ENCODE measurements at places on chromosomes 1 and 21.

GRCh38 chr1:226671277-226671676 lies 67.8 kb downstream of the ITPKB start:
- no peak for DNase-seq

DNA sequence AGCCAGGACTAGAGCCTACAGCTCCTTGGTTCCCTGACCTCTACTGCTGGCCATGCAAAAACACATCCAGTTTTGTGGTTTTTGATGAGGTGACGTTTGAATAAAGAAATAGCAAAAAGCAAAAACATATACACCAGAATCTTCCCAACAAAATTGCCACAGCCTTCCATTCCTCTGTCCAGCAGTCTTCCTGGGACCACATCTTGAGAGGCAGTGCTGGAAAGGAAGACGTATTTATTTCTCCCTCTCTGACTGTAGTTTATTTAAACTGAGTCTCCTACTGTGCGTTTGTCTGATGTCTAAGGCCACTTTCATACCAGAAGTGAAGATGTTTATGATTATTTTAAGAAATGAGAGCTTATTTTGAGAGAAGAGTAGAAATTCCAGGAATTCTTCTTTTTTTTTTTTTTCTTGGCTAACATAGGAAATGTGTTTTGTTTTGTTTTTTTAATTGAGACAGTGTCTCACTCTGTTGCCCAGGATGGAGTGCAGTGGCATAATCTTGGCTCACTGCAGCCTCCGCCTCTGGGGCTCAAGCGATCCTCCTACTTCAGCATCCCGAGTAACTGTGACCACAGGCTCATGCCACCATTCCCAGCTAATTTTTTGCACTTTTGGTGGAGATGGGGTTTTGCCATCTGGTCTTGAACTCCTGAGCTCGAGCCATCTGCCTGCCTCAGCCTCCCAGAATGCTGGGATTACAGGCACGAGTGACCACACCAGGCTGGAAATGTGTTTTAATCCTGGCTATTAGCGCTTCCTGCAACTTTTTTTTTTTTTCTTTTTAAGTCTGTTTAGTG lies 118.5 kb downstream of the ITSN1 start:
- no peak for DNase-seq

DNA sequence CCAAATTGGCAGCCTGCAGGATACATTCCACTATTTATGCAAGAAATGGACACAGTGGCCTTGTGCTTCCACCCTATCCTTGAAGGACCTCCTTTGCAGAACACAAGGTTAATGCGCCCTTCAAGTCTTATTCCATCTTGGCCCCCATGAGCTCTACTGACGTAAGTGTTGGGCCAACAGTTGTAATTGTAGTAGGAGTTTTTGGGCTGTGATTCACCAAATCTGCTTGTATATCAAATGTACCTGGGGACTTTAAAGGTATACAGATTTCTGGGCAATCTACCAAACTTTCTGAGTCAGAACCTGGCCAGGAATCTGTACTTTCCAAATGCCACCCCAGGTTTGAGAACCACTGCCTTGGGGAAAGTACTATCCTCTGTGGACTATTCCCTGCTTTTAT lies 100.9 kb upstream of the MARK1 start:
- no peak for DNase-seq

DNA sequence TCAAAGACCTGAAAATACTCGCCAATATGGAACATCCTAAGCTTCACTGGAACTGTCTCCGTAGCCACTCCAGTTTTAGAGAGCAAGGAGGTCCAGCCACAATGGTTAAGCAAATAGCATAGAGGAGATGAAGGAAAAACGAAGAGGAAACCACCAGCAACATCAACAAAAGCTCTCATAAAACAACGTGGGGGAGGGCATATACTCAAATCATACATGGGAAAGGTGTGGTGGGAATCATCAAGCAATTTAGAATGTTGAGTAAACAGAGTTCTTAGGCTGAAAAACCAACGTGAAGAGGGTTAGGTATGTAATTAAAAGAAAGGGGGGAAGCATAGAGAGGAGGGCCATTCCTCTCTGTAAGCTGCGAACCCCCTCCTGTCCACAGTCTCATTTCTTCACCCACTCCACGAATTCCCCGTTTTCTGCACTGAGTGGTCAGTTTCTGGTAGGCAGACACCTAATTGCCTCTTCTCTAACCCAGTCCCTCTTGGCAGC lies 1.0 kb downstream of the TMEM59 start:
- DNase-seq, result no peak

DNA sequence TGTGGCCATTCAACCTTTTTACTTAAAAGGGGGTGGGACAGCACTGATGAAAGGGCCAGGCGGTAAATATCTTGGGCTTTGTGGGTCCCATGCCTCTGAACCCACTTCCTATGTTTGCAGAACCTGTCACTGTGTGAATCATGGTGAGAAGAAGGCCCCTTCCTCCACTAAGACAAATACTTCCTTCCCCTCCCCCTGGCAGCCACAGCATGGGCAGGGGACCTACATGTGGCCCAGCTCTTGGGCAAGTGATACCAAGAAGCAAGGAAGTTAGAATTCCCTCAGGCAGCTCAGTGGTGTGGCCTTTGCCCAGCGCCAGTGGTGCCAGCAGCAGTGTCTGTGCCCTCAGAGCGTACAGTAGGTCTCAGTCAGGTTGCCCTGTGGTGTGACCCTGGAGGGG lies 168.6 kb downstream of the TRIM33 start:
- DNase-seq, result no peak

- no peak for DNase-seq
Observed at GRCh38 chr1:88935522-88936222, 44.3 kb upstream of the GTF2B start.

- no peak for DNase-seq
Observed at GRCh38 chr1:29835406-29835805, 599.1 kb downstream of the PTPRU start.

DNA sequence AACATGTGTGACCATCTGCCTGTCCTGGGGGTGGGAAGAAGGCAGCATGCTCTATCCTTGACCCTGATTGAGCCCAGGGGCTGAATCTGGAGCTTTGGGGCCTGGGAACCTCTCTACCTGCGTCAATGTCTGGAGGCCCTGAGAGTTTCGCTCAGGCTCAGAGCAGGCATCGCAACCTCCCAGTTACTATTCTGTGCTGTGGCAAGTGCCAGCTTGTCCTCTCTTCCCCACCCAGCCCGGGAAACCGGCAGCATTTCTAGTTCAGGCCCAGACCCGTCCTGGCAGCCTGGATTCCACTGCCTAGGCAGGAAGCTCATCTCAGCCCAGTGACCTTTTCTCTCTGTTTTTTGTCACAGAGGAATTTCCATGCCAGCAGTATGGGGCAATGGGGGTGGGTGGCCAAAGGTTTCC lies 10.0 kb upstream of the IRF6 start:
- no peak for DNase-seq

DNA sequence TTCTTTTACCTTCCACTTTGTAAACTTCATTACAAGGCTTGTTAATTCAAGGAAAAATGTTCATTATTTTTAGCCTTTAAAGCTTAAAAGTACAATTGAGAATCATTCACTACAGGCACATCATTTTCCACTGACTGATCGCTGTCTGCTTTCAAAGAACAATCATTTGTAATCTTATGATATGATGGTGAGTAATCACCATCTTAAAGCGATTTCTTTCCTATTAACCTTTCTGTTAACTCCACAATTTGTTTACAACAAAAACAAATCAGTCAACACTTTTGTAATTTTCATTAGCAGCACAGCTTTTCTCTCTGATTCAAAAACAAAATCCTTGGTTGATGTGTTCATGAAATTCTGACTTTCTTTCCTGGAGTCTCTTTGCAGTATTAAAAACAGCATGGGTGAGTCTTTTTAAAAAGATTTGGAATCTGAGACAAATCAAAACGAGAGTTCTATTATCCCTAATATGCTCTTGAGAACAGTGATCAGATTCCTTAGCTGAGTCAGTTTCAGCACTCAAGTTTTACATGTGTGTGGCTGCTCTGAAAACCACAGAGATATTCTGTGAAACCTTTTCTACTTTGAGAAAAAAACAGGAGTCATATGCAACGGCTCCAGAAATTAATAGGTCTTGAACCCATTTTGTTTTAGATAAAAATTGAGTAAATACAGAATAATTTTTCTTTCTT lies 145.8 kb upstream of the TMPRSS15 start:
- DNase-seq, result no peak

DNA sequence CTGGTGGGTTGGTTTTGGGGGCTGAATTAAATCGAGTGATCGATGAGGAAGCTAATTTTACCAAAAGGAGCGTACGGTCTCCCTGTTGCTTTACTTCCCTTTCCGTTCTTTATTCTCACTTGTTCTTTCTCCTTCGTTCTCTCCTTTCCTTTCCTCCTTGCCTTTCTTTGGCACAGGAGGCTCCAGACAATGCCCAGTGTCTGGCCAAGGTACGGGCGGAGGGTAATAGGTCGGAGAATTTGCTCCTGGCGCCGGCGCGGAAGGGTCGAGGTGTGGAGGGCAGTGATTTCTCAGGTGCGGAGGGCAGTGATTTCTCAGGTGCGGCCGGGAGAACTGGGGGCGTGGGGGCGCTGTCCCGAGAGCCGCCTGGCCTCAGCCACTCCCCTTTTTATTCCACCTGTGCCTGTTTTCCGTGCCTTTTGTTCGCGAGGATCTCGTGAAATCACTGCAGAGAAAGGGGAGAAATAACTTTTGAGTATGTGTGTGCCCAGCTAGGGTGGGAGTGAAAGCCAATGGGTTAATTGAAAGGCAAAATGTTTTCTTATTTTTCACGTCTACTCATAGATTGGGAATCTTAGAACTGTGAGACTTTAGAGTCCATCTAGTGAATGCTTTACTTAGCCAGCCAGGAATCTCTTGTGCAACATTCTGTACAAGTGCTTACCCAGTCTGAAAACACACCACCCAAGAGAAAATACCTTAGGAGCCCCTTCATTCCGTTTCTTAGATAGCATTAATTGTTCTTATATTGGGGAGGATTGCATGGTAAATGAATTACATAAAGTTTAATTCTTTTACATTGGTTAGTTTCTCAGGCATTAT lies 1.3 kb downstream of the FNBP1L start:
- DNase-seq, result no peak

- DNase-seq, result no peak
Observed at GRCh38 chr1:225678545-225678944, 25.6 kb upstream of the ENAH start.
